ENCODE measurements at places on chromosomes 11 and 22.

- DNase-seq = no peak
These were observed 47.3 kb downstream of the QSER1 start for GRCh38 chr11:32939866-32940265.

GRCh38 chr22:45585437-45585755 lies 82.7 kb downstream of the FBLN1 start:
- DNase-seq = no peak

- no peak for DNase-seq
These were observed 27.4 kb downstream of the TSPAN4 start for GRCh38 chr11:870127-870413.

- no peak for DNase-seq
These were observed 23.0 kb downstream of the OTOG start for GRCh38 chr11:17570034-17570433.

GRCh38 chr11:92931746-92932422 lies 37.6 kb upstream of the MTNR1B start:
- DNase-seq = peak; percentile 4

DNA sequence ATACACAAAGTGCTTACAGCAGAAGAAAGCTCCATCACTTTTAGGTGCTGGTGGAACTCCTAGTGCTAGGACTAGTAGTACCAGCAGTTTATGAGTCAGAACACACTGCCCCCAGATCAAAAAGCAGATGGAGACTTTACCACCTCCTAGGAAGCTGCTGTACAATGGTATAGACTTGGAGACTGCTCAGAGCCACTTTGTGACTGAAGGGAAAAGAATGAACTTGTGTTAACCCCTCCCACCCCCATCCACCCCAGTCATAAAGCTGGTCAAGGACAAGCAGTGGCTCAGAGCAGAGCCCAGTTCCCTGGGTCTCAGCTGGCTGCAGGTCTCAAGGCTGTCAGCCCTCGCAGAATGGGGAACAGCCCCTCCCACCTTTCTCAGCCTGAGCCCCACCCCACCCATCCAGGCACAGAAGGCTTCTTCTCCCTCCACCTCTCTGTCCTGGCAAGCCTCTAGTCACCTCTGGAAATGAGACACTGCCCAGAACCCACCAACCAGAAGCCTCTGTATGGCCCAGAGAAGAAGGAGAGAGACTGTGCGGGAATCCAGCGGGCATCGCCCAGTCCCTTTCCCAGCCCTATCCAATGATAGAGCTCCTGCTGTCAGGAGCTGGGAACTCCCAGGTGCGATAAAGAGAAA lies 23.8 kb downstream of the PACSIN2 start:
- DNase-seq = peak; percentile 52

DNA sequence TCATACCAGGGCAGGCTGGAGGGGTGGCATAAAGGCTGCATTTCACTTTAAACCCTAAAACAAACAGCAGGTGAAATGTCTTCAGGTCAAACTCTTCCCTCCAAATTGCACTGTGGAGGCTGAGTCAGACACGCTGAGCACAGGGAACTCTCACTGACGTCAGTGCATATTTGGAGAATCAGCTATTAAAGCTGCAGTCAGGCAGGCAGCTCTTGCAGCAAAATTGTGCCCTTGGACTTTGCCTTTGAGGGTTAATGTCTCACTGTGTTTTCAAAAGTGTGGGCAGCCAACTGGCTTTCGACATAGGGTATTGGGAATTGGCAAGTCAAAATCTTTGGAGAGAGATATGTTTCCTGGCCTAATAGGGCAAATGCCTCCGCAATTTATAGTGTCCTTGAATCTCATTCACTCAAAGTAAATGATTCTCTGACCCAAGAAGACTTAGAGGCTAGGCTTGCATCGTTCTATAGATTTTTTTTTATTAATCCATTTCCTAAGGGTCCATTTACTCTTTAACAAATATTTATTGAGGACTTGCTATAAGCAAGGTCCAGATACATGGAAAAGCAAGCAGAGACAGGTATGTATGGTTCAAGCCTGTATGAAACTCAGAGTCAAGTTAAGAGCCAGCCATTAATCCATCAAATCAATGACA lies 27.7 kb upstream of the SMCO4 start:
- peak; percentile 70 for DNase-seq

DNA sequence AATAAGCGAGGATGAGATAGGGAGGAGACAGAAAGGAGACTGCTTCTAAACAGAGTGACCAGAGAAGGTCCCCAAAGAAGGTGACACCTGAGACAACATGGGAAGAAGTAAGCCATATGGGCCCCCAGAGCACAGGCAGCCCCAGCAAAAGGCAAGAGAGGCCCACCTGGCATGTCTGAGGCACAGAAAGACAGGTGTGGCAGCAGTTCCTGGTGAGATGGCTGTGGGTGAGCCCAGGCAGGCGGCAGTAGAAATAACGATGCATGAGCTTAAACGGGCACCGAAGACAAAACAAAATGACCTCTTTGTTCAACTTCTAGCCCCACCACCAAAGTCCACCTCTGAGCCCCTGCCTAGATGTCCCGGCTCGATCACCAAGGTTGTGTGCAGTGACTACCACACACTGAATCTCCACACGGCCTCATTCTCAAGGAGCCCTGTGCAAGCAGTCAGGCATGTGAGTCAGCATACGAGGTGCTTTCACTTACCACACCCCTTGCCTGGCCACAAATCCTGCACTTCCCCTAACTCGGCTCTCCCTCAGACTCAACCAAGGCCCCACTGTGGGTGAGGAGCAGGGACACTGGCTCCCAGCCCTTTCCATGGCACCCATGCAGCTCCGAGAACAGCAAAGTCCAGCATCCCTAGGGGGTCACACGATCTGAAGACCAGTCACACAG lies 77.6 kb downstream of the PACSIN2 start:
- DNase-seq = peak; percentile 87

- peak; percentile 76 for DNase-seq
These were observed 49.3 kb downstream of the AHNAK start for GRCh38 chr11:62497132-62497801.

GRCh38 chr11:32088117-32088941 lies 2.5 kb upstream of the RCN1 start:
- DNase-seq = peak; percentile 97

DNA sequence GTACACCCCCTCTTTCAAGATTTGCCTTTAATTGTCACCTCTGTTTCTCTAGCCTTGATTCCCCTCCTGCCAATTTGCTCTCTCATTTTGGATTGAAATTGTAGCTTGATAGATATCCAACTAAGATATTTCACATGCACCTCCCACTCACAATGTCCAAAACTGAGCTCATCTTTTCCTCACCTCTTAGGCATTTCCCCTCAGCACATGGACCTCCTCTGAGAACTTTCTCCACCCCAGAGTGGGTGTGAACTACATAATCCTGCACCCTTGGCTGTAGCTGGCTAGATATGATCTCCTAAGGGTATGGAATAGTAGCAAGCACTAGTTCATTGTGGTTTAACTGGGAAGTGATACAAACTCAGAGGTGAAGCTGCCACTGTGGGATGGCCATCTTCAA lies 91.5 kb upstream of the SESN3 start:
- DNase-seq = peak; percentile 38

DNA sequence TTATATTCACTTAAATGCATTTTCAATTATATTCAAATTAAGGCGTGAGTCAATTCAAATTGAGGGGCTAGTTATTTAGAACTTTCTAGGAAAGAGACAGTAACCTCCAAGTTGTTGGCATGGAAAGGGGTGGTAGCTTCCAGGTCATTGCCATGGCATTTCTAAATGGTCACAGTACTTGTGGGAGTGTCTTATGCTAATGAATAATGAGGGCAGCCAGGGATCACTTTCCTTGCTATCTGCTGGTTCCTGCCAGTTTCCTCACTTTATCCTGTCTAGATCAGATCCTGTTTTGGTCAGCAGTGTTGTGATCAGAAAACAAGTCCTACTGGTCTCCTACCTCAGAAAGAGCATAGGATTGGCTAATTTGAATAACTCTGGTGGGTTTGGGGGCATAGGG lies 21.8 kb upstream of the RNASEH2C start:
- DNase-seq = no peak

GRCh38 chr11:119248750-119249670 lies 42.9 kb downstream of the CBL start:
- no peak for DNase-seq

Data from cardiac fibroblast (primary cell).